ENCODE measurements at places on chromosomes 7 and 10.

- DNase-seq = no peak
Observed at GRCh38 chr7:1459920-1460820, 900 bp upstream of the MICALL2 start.

- no peak for DNase-seq
Observed at GRCh38 chr7:144709066-144709465, 126.8 kb downstream of the TPK1 start.

- DNase-seq = no peak
Observed at GRCh38 chr10:19749185-19749729, 67.0 kb upstream of the PLXDC2 start.

DNA sequence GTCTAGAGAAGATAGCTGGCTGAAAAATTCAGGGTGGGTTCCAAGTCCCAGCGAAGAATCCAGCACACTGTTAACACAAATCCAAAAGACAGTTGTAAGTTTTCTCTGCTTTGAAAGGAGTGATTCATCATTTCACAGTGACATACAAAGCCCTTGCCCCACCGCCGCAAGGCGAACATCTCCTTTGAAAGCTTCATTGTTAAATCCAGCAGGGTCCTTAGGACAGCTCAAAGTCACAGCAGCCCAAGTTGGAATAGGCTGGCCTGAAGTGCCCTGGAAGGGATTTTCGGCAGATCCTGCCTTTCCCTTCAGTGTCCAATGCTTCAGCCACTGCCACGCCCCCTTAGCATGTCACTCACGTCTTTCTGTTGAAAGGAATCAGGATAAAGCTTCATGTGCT, 526.1 kb downstream of the CALN1 start:
- no peak for DNase-seq

- no peak for DNase-seq
Observed at GRCh38 chr10:5741276-5741675, 56.6 kb downstream of the TASOR2 start.

DNA sequence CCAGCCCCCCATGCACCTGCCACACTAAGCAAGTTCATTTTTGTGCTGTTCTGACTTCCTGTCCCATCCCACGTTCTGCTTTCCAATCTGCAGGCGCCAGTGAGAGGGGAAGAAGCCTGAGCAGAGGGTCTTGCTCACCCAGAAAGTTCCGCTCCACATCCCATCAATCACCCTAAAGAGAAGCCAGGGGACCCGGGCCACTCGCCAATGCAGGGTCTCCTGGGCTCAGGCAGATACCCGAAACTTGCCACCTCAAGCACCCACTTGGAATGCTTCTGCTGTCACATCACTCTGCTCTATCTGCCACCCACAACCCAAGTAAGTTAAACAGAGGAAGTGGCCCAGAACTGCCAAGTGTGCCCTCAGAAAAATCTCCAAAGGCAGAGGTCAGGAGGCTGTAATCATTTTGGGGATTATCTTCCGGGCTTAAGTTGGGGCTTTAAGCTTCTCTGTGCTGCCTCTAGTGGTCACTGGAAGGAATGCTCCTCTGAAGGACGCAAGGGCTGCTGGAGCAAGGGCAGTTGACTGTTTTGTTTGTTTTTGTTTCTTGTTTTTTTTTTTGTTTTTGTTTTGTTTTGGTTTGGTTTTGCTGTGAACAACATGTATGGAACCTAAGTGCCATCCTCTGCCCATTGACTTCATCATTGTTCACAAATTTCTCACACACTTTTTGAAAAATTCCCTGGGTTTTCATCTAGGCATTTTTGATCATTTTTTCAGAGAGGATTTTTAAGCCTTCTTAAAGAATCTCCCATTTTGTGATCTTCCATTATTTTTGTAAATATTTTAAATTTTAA, 25.5 kb downstream of the PRR15 start:
- DNase-seq = peak; percentile 77

GRCh38 chr10:11153766-11154165, 136.1 kb downstream of the CELF2 start:
- DNase-seq = no peak
